Activated naive CD8-positive, alpha-beta T cell treated with anti-CD3 and anti-CD28 coated beads for 36 hours (primary cell): ENCODE measurements at places on chromosomes 3 and 15.
A peak's percentile ranks its signal among the peaks of the same experiment; 100 is the strongest.

GRCh38 chr15:69749797-69750196 lies 297.2 kb downstream of the RPLP1 start:
- DNase-seq = no peak

DNA sequence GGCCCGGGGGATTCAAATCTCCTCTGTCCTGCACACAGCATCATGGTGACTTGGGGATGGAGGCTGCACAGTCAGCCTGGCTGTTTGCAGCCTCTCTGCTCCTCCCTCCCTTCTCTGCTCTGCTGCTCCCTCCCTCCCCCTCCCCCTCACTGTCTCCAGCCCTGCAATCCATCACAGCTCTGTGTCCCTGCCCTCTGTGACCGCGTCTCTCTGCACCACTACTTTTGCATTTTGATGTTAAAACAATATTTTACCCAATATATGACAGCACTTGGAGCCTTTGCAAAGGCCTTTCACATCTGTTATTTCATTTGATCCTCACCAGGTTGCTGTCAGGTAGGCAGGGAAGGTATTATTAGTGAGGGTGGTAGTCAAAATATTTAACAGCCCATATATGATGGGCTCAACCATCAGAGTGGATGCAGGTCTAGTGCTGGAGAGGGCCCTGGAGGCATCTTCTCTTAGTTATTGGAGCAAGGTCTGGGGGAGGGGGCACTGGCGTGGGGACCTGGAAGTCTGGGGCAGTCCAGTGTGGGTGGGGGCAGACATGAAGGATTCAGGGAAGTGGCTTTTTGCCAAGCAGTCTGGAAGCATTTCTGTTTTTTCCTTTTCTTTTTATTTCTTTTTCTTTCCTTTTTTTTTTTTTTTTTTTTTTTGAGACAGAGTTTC lies 16.3 kb upstream of the VPS8 start:
- no peak for DNase-seq

GRCh38 chr3:45872569-45872968 lies 13.8 kb upstream of the CCR9 start:
- no peak for DNase-seq

DNA sequence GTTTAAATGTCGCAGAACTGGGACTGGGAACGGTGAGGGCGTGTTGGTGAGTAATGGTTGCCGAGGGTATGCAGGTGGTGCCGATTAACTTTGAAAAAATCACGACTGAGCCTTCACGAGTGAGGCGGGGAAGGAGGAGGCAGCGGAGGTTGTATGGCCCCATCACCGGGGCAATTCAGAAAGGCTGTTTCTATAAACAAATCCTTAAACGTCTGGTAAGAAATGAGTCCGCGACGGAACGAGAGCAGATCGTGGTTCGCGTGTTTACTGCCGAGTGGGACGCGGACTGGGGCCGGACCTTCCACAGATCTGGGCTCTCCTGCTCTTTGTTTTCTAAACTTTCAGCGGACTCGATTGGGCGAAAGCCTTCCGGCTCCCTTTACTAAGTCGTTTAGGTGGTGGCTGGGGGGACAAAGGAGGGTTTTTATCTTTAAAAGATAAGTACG lies 2.7 kb downstream of the IGF1R start:
- peak; percentile 22 for DNase-seq

DNA sequence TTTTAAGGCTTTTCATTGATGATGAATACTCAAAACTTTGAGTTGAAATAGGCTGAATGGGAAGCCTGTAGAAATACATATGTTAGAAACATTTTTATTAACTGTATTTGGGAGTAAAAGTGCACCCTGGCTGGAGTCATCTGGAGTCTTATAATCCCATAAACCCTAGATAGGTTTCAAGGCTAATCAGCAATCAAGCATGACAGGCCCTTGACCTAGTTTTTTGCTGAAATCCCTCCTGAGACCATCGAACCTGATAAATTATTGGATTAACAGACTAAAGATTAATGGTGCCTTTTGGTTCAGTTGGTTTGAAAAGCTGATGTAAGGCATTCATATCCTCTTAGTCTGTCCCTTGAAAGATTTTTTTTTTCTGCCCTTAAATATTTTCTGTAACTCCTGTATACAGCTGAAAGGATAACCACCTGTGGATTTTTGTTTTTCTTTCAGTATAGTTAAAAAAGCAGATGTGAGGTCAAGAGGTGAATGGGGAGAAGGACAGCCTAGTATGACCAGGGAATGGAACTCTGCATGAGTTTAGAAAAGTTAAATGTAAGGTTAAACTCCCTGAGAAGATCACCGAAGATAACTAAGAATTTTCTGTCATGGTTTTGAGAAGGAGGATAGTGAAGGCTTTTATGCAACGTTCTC lies 69.4 kb upstream of the STXBP5L start:
- DNase-seq = no peak

DNA sequence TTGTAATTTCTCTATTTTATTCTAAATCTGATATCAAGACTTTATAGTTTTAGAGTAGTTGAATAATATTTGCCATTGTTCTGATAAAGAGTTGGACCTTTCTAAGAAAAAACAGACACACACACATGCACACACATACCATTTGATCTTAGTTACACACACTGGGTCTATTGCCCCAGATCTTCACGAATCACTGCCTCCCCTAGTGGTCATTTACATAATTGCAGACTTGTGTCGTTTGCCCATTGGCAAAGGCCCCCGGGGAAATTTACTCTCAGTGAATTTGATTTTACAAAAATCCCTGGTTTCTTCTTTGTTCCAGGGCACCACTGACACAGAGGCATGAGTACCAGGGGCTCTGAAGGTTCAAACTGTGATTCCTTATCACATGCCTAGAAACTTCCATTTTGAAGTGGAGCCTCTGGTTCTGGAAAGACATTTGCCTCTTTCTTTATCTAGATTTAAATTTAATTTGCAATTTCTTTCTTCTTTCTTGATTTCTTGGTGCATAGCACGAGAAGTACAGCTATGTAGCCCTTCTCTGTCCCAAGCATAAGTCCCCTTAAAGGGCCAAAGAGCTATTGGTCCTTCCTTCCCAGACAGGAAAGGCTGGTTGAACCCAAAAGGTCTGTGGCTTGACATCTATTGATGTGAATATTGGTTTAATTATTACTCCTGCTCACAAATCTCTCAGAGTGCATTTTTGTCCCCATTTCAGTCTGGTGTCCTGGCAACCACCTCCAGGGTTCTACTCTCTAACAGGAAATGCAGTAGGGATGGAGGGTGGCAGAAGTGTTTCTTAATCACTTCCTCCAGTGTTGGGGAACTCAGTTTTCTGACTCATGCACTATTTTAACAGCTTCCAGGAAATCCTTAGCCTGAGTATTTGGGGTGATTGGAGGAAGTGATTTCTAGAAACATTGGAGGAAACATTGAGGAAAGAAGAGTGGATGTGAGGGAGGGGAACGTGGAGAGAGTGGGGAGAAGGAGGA lies 32.4 kb upstream of the SLC6A11 start:
- no peak for DNase-seq

GRCh38 chr3:120705884-120706582 lies 24.0 kb upstream of the HGD start:
- no peak for DNase-seq

GRCh38 chr15:70505936-70506912 lies 257.1 kb downstream of the UACA start:
- no peak for DNase-seq

GRCh38 chr15:52791776-52792175 lies 1.6 kb upstream of the ONECUT1 start:
- no peak for DNase-seq
